Activated effector memory CD4-positive, alpha-beta T cell treated with Interleukin-2 at 50 U/mL for 16 hours (primary cell): ENCODE measurements at places on chromosomes 7 and 10.

GRCh38 chr10:43124574-43125273 lies 13.5 kb upstream of the CSGALNACT2 start:
- DNase-seq = no peak

DNA sequence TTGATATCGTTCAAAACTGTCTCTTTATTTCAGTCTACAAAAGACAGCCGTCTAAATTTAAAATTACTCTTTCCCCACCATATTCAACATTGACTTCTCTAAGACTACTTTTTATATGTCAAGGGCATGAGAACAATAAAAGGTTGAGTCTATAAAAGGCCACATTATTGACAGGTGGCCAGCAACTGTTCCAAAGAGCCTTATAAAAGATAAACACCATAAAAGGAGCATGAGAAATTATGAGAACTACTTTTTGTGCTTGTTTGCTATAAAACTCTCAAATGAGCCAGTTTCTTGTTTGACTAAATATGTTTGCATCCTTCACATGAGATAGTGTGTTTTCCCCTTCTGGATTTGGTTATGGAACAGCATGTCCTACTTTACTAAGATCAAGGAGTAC lies 189.2 kb downstream of the THSD7A start:
- no peak for DNase-seq

GRCh38 chr10:17655567-17656146 lies 11.7 kb downstream of the STAM start:
- DNase-seq = no peak

DNA sequence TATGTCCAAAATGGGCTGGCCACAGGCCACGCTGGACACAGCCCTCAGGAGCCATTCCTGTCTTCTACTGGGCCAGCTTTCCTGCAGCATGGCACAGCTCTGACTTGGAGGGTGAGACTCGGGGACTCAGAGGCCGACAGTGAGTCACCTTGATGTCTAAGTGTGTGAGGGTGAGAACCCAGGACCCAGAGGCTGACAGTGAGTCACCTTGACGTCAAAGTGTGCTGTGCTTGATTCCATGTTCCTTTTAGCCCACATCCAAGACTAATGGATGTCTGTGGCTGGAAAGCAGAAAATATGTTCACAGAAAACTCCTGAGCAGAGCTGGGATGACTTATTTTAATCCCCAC lies 6.0 kb upstream of the FAM170B start:
- no peak for DNase-seq

DNA sequence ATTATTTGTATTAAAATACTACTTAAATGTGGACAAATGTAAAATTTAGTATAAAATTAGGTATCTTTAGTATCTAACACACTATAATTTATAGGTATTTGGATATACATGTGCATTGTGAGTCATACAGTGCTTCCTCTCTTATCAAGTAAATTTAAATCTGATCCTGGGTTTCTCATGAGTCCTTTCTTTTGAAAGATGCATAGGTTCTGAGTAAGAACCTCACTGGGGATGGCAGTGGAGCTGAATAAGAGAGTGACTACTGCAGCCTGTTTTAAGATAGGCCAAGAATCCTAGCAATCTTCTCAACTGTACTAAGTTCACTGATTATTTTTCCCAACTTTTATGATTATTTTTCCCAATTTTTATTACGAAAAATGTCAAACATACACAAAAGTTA lies 16.2 kb downstream of the CEP55 start:
- no peak for DNase-seq

GRCh38 chr10:25083546-25084111 lies 67.2 kb downstream of the THNSL1 start:
- no peak for DNase-seq

- DNase-seq = no peak
Observed at GRCh38 chr7:18239212-18239611, 211.6 kb upstream of the PRPS1L1 start.

- no peak for DNase-seq
Observed at GRCh38 chr10:35451151-35452016, 115.1 kb downstream of the CCNY start.

GRCh38 chr10:63464402-63465292 lies 1.1 kb downstream of the JMJD1C start:
- DNase-seq = no peak

- DNase-seq = no peak
Observed at GRCh38 chr10:30645340-30645827, 15.8 kb upstream of the LYZL2 start.
